ENCODE measurements at places on chromosomes 4 and X. TPM values are rescaled to one million over a fixed set of nuclear protein-coding genes. Genes with fewer than 3 reads are reported as not detected.

DNA sequence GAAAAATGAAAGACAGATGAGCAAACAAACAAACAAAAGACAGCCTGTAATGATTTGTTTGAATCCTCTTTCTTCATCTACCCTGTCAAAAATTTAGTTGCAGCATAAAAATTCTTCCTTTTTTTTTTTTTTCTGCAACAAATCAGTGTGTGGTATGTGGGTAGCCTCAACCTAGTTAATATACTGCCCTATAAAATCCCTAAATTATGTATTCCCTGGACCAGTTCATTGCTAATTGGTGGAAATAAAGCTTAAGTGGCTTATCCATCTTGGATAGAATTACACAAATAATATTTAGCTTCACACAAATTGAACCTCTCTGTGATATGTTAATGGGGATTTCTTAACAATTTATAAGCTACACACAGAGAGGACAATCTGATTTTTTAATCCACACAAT is 208.4 kb downstream of the NDST4 start:
- no peaks in the 10 kb centered on the region for H3K36me3 ChIP-seq
- no peak for DNase-seq
- no peak overlapping the region for H3K4me3 ChIP-seq
- no peak overlapping the region for H3K27ac ChIP-seq
- no peaks in the 10 kb centered on the region for H3K27me3 ChIP-seq

GAGE2A gene
- 0.82 TPM for total RNA-seq

DNA sequence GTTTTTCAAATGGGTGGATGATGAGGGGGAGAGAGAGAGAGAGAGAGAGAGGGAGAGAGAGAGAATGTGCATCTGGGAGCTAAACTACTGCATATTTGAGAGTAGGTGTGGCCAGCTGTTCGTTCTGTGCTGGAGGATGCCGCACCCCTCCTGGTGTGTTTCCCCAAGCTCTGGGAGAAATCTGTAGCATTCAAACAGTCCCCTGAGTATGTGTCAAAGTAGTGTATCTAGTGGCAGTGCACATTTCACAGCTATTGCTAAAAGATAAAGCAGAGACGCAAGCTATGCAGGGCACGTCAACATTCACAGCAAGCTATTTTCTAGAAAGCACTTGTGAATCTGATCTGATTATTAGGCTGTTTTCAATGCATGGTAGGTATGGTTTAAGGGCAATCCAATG is 83.5 kb upstream of the LIMCH1 start:
- no peak overlapping the region for H3K4me3 ChIP-seq
- no peaks in the 10 kb centered on the region for H3K27me3 ChIP-seq
- DNase-seq: no peak
- H3K27ac ChIP-seq: no peak overlapping the region
- H3K4me1 ChIP-seq: no peaks in the 10 kb centered on the region

MEPE gene
- total RNA-seq: not detected

GRCh38 chr4:85805891-85806290 is 330.9 kb downstream of the ARHGAP24 start:
- no peak overlapping the region for H3K27ac ChIP-seq
- no peaks in the 10 kb centered on the region for H3K27me3 ChIP-seq
- no peak for DNase-seq
- H3K4me3 ChIP-seq: no peak overlapping the region
- no peaks in the 10 kb centered on the region for H3K4me1 ChIP-seq

DNA sequence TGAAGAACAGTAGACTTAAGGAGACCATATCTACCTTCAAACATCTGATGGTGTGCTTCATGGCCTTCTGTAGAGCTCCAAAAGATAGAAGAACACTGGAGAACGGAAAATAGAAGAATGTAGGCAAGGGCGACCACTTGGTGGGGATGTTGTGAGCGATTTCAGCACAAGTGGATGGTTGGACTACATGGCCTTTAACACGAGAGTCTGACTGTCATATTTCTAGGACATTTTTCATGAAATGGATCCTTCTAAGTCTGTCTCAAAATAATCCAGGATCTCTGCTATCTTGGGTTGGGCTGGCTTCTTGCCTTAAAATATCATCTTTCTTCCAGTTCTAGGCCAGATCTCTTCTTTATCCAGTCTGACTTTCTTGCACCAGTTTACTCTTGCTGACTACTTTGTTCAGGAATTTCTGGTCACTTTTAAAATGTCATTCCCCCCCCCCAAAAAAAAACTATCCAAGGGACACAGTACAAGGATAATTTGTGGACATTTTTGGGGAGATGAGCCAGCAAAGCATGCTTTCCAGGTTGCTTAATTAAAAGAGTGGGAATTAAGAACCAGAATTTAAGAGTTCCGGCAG is 1.2 kb upstream of the MID1IP1 start:
- H3K36me3 ChIP-seq: no peaks in the 10 kb centered on the region
- no peak overlapping the region for H3K4me3 ChIP-seq
- no peaks in the 10 kb centered on the region for H3K27me3 ChIP-seq
- H3K27ac ChIP-seq: no peak overlapping the region
- no peaks in the 10 kb centered on the region for H3K4me1 ChIP-seq

- no peaks in the 10 kb centered on the region for H3K36me3 ChIP-seq
- no peak overlapping the region for H3K4me3 ChIP-seq
- H3K27me3 ChIP-seq: no peaks in the 10 kb centered on the region
- H3K4me1 ChIP-seq: peaks cover 4% of the 10 kb centered on the region
Measured at GRCh38 chr4:12957108-12957507, 527.0 kb downstream of the RAB28 start.

GRCh38 chr4:2251795-2252529 is 9.9 kb downstream of the MXD4 start:
- DNase-seq: no peak
- H3K4me1 ChIP-seq: no peaks in the 10 kb centered on the region
- no peak overlapping the region for H3K4me3 ChIP-seq

GRCh38 chrX:26952213-26952612 is 510.9 kb downstream of the PPP4R3C start:
- H3K4me3 ChIP-seq: no peak overlapping the region
- H3K27ac ChIP-seq: no peak overlapping the region
- H3K27me3 ChIP-seq: no peaks in the 10 kb centered on the region
- no peaks in the 10 kb centered on the region for H3K4me1 ChIP-seq
- DNase-seq: no peak

SCD5 gene
- 41.3 TPM for total RNA-seq

DNA sequence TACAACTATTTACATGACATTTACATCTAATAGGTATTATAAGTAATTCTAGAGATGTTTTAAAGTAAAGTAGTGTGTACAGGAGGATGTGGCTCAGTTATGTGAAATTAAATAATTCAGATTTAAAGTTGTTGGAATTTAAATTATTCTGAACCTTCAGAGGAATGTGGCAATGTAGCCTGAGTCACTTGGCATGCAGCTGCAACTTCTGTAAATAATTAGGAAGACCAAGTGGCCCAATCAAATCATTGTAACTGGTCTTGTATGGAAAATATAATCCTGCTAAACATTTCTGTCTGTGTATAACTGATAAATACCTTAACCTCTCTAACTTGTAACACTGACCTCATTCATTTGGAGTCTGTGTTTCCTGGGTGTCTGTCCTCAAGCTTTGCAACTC is 828.9 kb downstream of the GLUD2 start:
- no peaks in the 10 kb centered on the region for H3K36me3 ChIP-seq
- H3K4me3 ChIP-seq: no peak overlapping the region
- DNase-seq: no peak
- H3K27me3 ChIP-seq: no peaks in the 10 kb centered on the region
- no peak overlapping the region for H3K27ac ChIP-seq

GRCh38 chr4:71609167-71609566 is 174.7 kb downstream of the GC start:
- H3K4me1 ChIP-seq: peaks cover 10% of the 10 kb centered on the region
- no peak overlapping the region for H3K4me3 ChIP-seq
- no peak for DNase-seq
- no peaks in the 10 kb centered on the region for H3K27me3 ChIP-seq
- no peaks in the 10 kb centered on the region for H3K36me3 ChIP-seq

MAP9 gene
- 5.9 TPM for total RNA-seq

- no peaks in the 10 kb centered on the region for H3K27me3 ChIP-seq
- no peaks in the 10 kb centered on the region for H3K36me3 ChIP-seq
- H3K4me1 ChIP-seq: no peaks in the 10 kb centered on the region
- no peak overlapping the region for H3K27ac ChIP-seq
- no peak for DNase-seq
Measured at GRCh38 chrX:143121477-143121876, 95.7 kb downstream of the SPANXN4 start.

- no peak overlapping the region for H3K27ac ChIP-seq
- H3K4me1 ChIP-seq: no peaks in the 10 kb centered on the region
- no peaks in the 10 kb centered on the region for H3K36me3 ChIP-seq
- no peaks in the 10 kb centered on the region for H3K27me3 ChIP-seq
Measured at GRCh38 chr4:7399440-7400234, 35.1 kb downstream of the PSAPL1 start.

- no peaks in the 10 kb centered on the region for H3K27me3 ChIP-seq
- DNase-seq: no peak
- no peak overlapping the region for H3K4me3 ChIP-seq
- no peak overlapping the region for H3K27ac ChIP-seq
- no peaks in the 10 kb centered on the region for H3K4me1 ChIP-seq
Measured at GRCh38 chr4:179692222-179692621, 2250.0 kb upstream of the AGA start.

DNA sequence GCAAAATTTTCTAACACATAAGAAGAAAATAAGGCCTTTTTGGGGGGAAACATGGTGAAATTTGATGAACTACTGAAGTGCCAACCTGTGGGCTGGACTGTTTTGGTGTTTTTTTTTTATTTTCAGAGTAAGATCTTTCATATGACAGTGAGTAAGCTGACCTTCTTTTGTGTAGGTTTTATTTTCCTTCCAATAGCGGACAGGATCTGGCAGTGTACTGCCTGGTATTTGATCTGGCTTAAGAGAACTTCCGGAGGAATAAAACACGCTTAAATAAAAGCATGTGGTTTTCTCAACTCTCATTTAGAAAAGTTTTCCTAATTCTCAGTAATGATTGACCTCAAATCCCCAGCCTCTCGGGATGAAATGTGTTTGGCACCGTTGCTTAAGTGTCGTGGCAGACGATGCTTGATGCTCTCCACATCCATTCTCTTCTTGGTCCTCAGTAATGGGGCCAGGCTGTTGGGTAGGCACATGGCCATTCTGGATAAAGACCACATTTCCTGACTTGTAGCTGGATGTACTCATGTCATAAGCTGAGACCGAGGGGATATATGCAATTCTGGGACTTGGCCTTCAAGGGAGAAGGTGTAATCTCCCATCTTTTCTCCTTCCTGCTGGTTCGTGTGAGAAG is 65.6 kb upstream of the PDLIM3 start:
- H3K36me3 ChIP-seq: peaks cover 30% of the 10 kb centered on the region
- no peak overlapping the region for H3K27ac ChIP-seq
- H3K4me1 ChIP-seq: no peaks in the 10 kb centered on the region
- DNase-seq: no peak

- DNase-seq: no peak
- H3K27me3 ChIP-seq: no peaks in the 10 kb centered on the region
- no peak overlapping the region for H3K4me3 ChIP-seq
- H3K4me1 ChIP-seq: no peaks in the 10 kb centered on the region
- H3K27ac ChIP-seq: peak overlapping the region; percentile 96
Measured at GRCh38 chr4:47486231-47486673, 1.2 kb downstream of the ATP10D start.

- no peak overlapping the region for H3K4me3 ChIP-seq
- no peaks in the 10 kb centered on the region for H3K27me3 ChIP-seq
- no peak overlapping the region for H3K27ac ChIP-seq
- no peaks in the 10 kb centered on the region for H3K4me1 ChIP-seq
- no peaks in the 10 kb centered on the region for H3K36me3 ChIP-seq
Measured at GRCh38 chr4:182823576-182823975, 93.6 kb downstream of the DCTD start.

PF4V1 gene
- not detected for total RNA-seq

DNA sequence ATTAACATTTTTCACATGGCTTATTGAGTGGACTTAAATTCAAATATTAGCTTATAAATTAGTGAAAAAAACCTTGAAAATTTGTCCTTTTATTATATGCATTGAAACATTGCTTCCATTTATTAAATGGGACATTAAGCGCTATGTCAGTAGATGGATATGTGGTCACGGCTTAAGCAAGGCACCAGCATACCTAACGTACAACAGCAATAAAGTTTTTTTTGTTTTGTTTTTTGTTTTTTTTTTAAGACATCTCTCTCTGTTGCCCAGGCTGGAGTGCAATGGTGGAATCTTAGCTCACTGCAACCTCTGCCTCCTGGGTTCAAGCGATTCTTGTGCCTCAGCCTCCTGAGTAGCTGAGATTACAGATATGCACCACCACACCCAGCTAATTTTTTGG is 31.6 kb downstream of the PGM2 start:
- no peaks in the 10 kb centered on the region for H3K4me1 ChIP-seq
- H3K27me3 ChIP-seq: no peaks in the 10 kb centered on the region
- no peak overlapping the region for H3K27ac ChIP-seq
- no peak for DNase-seq

GUCY1A1 gene
- total RNA-seq: 10.0 TPM

- peaks cover 14% of the 10 kb centered on the region for H3K4me1 ChIP-seq
- no peak for DNase-seq
- no peak overlapping the region for H3K27ac ChIP-seq
- H3K27me3 ChIP-seq: no peaks in the 10 kb centered on the region
Measured at GRCh38 chr4:113495790-113496189, 265.7 kb downstream of the CAMK2D start.

GRCh38 chrX:1483843-1484637 is 31.3 kb upstream of the ASMTL start:
- no peaks in the 10 kb centered on the region for H3K27me3 ChIP-seq
- no peak for DNase-seq
- H3K27ac ChIP-seq: no peak overlapping the region
- H3K4me3 ChIP-seq: no peak overlapping the region

IL9R gene
- not detected for total RNA-seq

DNA sequence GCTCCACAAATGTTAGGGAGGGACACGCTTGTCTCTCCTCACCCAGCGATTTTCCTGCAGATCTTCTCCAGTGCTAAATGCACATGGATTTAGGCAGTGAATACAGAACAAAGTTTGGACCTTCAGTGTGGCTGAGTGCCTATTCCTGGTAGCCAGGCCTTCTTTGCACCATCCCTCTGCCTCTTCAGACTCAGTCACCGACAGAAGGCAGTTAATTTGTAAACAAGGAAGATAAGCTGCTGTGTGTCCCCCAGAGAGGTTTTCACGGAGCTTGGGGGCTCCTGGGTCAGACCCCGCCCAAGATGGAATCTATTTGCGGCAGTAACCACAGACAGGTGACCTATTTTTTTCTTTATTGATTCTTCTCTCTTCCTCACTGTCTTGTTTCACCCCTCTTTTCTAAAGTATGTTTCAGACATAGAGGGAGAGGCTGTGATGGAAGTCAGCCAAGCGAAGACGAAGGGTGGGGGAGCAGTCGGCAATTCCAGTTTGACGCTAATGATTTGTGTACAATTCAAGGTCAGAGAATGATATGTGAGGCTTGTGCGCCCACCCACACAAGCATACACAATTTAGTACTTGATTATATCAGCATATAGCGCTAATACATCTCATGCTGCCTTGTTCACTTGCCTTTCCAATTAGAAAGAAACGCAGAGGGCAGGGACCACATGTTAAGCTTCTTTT is 200.8 kb downstream of the MGST2 start:
- peaks cover 4% of the 10 kb centered on the region for H3K4me1 ChIP-seq
- H3K27me3 ChIP-seq: no peaks in the 10 kb centered on the region
- no peak for DNase-seq
- no peak overlapping the region for H3K27ac ChIP-seq
- H3K4me3 ChIP-seq: no peak overlapping the region

RTL9 gene
- not detected for total RNA-seq

ARMCX1 gene
- total RNA-seq: 9.7 TPM
